Foreskin keratinocyte (primary cell): ENCODE measurements at places on chromosomes 1 and 21. TPM values are rescaled to one million over a fixed set of nuclear protein-coding genes. Genes with fewer than 3 reads are reported as not detected.
A peak's percentile ranks its signal among the peaks of the same experiment; 100 is the strongest.

- no peak for DNase-seq
These were observed 102.3 kb upstream of the TIAM1 start for GRCh38 chr21:31446226-31446855.

DNA sequence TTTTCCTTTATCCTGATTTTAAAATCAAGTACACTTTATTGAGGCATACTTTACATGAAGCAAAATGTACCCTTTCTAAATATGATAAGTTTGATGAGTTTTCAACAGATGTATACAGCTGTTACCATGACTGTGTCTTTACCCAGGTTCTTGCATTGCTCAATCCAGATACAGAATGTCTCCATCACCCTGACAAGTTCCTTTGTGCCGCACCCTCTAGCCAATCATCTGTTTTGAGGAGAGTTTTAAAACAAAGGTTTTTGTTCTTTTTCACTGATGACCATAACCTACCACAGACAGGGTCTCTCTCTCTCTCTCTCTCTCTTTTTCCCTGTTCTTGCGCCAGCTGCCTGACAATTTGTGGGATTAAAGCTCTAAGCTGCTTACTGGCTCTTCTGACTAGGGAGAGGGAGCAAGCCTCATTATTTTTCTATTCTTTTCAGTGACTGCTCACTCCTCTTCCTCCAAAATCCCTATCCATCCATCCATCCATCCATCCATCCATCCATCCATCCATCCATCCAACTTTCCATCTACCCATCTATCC, 1.2 kb upstream of the KCNE1 start:
- no peak for DNase-seq

DNA sequence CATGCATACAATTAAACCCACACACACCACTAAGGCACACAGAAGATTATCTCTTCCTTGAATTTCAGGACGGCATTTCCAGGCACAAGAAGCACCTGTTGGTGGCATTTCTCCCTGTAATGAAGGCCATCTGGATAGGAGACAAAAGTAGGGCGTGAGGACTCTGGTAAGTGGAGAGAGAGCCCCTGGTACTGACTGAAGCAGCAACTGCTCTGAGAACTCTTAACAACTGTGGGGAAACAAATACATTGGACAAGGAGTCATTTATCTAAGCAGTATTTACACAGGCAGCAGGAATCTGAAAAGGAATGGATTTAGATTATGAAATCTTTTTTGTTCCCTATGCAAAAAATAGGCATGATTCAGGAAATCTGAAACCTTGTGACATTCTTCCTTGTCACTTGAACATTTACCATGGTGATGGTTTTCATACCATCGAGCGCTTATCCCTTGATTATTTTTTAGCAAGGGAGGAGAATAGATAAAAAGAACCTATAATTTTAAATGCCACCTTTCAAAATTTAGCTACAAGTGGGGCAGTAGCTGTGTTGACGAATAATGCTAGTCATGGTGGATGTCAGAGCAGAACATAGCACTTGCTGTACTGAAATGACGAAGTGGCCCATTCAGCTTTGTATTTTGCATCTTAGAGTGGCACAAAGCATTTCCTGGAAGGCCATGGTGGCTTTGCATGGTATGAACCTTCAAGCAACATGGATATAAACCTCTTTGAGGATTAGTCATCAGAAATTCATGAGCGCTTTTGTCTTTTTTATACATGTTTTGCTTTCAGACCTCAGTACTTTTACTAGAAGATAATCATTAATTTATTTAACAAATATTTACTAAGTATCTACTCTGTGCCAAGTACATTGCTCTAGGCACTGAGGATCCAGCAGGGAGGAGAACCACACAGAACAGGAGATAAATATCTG, 362.0 kb downstream of the ADGRL2 start:
- no peak for DNase-seq

DNA sequence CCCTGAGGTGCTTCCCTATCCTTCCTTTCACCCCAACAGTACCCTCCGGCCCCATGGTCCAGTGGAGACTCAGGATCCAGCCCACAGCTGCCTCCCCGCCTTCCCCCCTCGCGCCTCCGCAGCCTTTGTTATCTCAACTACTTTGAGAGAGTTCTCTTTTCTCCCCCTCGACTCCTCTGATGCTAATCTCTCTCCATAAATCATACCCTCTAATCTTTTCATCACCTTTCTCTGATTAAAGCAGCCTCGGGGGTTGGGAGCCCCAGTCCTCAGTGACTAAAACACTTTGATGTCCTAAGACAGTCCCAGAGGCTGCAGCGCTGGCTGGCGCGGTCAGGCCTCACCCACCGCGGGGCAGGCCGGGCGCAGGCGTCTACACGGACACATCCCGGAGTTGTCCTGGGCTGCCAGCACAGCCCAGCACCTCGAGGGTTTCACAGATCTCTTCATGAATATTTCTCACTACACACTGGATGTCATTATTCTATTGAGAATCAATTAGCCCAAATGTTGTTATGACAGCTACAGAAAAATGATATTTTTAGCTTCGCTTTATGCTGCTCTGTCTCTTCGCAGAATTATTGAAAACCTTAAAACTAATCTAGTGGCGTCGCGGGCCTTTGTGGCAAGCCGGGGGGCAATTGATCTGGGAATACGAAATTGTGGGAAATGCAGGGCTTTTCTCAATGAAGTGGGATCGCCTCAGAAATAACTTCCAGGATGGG, 289.5 kb downstream of the RRAGC start:
- DNase-seq = no peak

GRCh38 chr1:118949315-118949714, 38.8 kb downstream of the TBX15 start:
- DNase-seq = no peak

DNA sequence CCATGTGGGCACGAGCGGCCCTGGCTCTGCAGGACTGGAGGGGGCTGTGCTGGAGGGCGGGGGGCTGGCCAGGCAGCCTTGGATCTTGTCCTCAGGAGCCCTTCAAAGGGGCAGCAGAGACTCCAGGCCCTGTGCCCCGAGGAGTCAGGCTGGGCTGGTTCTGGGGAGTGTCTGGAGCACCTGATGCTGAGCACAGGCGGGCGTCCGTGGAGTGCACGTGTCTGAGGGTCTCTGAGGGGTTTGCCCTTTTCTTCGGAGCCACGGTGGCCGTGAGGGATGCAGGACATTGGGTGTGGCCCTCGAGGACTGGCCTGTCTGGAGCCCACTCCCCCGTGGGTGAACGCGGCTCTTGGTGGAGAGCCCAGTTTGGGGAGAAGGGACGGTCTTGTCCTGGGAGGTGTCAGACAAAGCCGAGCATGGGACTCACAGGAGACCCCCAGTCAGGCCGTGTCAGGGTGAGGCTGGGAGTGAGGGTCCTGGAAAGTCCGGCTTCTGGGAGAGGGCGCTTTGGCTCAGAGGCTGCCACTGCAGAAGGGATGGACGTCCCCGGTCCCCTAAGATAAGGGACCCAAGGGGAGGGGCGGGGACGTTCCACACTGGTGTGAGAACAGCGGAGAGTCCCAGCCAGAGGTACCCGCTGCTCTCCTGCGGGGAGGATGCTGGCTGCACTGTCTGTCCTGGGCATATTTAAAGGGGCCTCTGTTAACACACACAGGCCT, 60.8 kb downstream of the COL18A1 start:
- no peak for DNase-seq

- DNase-seq = no peak
These were observed 68.8 kb downstream of the RPS6KC1 start for GRCh38 chr1:213119794-213120193.

- DNase-seq = no peak
These were observed 225.0 kb downstream of the SEC16B start for GRCh38 chr1:177744906-177745305.

DNA sequence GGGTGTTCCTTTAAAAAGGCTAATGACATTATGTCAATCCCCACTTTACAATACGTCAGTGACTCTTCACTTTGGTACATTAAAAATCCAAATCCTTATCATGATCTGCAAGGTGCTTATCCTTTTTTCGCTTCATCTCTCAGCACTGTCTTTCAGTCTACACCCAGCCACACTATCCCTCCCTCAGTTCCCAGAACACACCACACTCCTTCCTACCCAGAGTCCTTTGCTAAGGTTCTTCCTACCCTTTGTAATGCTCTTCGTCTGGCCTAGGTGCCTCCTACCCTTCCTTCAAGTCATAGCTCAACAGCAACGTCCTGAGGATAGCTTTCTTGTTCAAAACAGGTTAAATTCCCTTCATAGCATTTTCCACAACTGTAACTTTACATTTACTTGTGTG, 152.6 kb downstream of the RERE start:
- DNase-seq = no peak

GRCh38 chr1:93652323-93652949, 29.2 kb downstream of the BCAR3 start:
- no peak for DNase-seq

DNA sequence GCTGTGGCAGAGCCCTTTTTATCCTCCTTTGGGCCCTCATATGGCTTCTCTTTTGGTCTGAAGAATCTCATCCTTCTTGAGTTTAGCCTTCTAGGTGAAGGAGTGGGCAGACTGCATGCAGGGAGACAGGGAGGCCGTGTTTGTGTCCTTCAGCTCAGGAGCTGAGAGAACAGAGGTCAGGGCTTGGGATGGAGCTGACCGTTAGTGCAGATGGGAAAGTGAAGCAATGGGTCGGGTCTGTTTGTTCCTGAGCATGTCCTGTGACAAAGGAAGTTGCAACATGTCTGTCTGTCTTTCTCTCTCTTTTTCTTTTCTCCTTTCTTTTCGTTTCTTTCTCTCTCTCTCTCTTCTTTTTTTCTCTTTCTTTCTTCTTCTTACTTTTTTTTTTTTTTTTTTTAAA, 14.9 kb downstream of the MAPKAPK2 start:
- DNase-seq = no peak

DNA sequence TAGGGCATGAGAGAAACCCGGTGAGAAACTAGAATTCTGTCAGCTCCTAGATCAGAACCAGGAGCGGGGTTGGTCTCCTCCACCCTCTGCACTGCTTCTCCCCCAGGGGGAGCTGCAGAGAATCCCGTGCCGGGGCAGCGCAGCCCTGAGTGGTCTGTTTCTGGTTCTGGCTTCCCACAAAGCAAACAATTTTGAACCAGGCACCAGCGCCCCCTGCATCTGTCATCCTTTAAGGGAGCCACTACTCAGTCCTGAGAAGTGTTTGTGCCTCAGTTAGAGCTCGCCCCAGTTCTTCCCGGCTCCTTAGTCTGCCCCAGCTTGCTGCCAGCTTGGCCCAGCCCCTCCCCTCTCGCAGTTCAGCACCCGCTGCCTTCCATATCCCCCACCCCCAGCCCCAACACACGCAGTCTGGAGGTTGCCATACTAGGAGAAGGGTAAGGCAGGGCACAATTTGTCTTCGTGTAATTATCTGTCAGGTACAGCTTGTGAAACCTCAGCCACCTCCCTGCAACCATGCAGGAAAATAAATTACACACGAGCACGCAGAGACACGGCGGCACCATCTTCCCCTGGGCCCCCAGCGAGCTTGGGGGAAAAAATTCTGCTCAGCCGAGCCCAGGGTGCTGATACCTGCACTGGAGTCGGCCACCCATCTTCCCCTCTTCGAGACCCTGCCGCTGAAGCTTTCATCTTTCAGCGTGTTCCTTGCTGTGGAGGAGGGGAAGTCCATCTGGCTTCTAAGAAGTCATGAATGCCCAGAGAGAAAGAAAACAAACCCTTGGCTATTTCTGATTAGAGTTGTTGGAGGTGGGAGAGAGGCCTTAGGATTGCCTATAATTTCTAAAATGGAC, 62.6 kb upstream of the CD1D start:
- no peak for DNase-seq

- DNase-seq = no peak
These were observed at the start of gene FCRL5 for GRCh38 chr1:157551694-157552693. Gene FCRL5, minus strand, starts transcription at chr1:157552515. Its CDS starts 153 bp downstream, at chr1:157552362.

DNA sequence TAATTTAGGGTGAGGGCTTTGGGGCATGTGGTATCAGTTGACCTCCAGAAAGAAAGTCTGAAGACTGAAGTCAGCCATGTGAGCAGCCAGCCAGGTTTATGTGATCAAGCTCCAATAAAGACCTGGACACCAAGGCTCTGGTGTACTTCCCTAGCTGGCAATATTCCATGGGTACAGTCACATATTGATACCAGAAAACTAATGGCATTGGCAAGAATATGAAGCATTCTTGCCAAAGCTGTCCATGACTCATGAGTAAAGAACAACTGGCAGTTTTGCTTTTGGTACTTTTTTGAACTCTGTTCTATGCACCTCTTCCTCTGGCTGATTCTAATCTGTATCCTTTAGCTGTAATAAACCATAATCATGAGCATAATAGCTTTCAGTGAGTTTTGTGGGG, 415.3 kb upstream of the CAMK1G start:
- DNase-seq = no peak

GRCh38 chr21:35503671-35504070, 454.6 kb upstream of the RUNX1 start:
- DNase-seq = no peak

DNA sequence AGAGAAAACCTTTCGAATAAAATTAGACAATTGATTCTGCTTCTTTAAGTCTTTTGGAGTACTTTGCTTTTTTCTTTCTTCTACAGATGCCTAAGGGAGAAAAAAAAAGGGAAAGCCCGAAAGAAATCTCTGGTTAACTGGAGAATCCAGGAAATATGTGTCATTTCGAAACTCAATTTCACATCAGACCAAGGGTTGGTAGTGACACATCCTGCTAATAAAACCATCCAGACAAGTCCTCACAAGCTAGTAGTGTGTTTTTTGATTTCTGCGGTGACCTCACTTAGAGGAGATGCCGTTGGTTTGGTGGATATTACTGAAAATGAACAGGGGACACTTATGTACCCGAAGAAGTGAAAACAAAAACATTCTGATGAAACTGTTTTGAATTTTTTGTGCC, 726.5 kb upstream of the ADAMTS5 start:
- DNase-seq = peak; percentile 99

GRCh38 chr1:220797044-220797443, 10.3 kb downstream of the MTARC1 start:
- DNase-seq = no peak

DNA sequence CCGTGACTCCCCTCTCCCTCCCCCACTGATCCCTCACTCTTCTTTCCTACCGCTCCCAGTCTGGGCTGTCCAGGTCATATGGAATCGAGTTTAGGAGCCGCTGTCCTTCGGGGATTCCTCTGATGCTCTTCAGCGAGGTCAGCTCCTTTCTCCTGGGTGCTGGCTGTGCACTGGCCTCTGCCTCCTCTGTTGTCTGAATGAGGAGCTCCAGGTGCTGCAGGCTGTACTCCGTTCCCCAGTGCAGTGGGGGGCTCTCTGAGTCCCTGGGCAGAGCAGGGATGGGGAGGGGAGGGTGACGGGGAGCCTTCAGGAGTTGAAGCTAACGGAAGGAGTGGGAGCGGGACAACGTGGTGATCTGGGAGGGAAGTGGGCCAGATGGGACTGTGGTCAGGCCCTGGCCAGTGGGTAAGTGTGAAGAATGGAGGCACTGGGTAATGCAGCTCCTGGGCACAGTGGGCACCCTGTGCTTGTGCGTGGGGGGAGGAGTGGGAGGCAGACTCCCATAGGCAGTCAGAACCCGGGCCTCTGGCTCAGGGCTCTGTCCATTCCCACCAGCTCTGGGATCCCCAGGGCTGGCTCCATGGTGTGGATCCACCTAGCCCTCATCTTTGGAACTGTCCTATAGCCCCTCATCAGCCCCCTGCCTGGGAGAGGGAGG, 59.5 kb upstream of the TLR5 start:
- no peak for DNase-seq

- no peak for DNase-seq
These were observed 12.4 kb downstream of the ATP1A2 start for GRCh38 chr1:160127865-160128523.

Gene PRPF38B
- polyA plus RNA-seq = 12.3 and 18.4 TPM in 2 replicates

Gene NBPF4
- polyA plus RNA-seq = not detected in 2 replicates

Gene FNBP1L
- 4.9 and 5.3 TPM in 2 replicates for polyA plus RNA-seq

Gene REN
- polyA plus RNA-seq = 0.06 and 0.10 TPM in 2 replicates

Gene NHLH1
- polyA plus RNA-seq = 0.07 TPM in 2 replicates

Gene ADAMTS4
- polyA plus RNA-seq = 0.27 and 0.34 TPM in 2 replicates

Gene SMCP
- polyA plus RNA-seq = not detected in 2 replicates

Gene NHLH2
- polyA plus RNA-seq = 0.07 and 0.11 TPM in 2 replicates

Gene CFHR2
- polyA plus RNA-seq = not detected in 2 replicates

Gene EPHA8
- not detected in 2 replicates for polyA plus RNA-seq
